ENCODE measurements at places on chromosomes 11 and 22.
A peak's percentile ranks its signal among the peaks of the same experiment; 100 is the strongest.

- no peak for DNase-seq
Observed at GRCh38 chr22:35781898-35782297, 64.2 kb downstream of the APOL5 start.

- DNase-seq, result no peak
Observed at GRCh38 chr22:20463324-20464095, 25.9 kb upstream of the SCARF2 start.

GRCh38 chr22:42970029-42970428, 44.9 kb downstream of the PACSIN2 start:
- DNase-seq, result no peak

DNA sequence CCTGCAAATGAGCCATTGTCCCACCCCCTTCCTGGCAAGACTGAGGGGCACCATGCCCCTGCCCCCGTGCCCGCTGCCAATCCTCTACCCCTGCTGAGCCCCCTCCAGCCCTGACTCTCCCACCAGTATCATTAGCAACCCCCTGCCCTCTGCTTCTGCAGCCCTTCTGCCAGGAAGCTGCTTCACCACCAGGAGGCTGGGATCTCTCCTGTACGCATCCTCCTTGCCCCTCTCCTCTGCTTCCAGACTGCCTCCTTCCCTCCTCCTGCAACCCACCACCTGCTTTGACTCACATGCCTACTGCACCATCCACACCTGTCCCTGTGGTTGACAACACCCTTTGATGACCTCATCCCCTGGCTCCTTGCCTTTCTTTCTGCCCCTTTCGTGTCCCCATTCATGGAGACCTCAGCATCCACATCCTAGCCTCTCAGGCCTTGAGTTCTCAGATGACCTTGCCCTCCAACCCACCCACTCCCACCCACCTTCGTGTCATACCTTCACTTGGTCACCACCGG, 13.4 kb upstream of the PNPLA3 start:
- no peak for DNase-seq

GRCh38 chr11:126791446-126791845, 209.1 kb downstream of the KIRREL3 start:
- DNase-seq, result no peak

DNA sequence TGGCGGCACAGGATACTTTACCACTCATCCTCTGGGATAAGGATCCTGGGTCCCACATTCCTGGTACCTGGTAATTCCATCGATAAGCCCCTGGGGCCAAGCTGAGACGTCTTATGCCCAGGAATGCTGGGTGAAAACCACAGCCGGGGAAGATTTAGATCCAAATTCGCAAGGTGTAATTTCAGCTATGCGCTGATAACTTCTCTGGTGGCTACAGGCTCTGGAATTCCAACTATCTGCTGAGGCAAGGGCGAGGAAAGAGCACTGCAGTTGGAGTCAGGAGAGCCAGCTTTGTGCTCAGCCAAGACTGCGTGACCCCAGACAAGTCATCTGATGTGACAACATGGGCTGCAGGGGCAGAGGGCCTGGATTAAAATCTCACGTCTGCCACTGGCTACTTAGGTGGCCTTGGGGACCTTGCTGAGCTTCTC, 9.9 kb upstream of the MYEOV start:
- no peak for DNase-seq

DNA sequence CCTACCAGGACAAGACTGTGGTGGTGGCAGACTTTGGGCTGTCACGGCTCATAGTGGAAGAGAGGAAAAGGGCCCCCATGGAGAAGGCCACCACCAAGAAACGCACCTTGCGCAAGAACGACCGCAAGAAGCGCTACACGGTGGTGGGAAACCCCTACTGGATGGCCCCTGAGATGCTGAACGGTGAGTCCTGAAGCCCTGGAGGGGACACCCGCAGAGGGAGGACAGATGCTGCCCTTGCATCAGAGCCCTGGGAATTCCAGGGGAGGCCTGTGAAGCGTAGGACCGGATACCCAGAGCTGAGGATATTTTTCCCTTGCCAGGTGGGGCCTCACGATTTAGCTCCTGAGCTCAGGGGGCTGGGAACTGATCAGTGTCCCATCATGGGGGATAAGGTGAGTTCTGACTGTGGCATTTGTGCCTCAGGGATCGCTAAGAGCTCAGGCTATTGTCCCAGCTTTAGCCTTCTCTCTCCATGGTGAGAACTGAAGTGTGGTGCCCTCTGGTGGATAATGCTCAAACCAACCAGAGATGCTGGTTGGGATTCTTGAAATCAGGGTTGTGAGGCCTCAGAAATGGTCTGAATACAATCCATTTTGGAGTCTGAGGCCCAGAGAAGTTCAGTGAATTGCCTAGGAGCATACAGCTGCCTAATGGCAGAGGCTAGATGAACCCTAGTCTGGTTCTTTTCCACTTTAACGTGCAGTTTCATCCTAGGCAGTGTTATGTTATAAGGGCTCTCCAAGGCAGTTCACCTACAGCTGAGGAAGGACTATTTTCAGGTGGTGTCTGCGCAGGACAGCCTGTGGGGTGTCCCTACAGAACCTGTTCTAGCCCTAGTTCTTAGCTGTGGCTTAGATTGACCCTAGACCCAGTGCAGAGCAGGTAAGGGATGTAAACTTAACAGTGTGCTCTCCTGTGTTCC, 19.5 kb downstream of the PIK3IP1 start:
- no peak for DNase-seq

- peak; percentile 56 for DNase-seq
Observed at GRCh38 chr22:27129266-27129665, 471.9 kb downstream of the MIAT start.

- no peak for DNase-seq
Observed at GRCh38 chr11:59368238-59369022, 9.7 kb downstream of the OR5AN1 start.

DNA sequence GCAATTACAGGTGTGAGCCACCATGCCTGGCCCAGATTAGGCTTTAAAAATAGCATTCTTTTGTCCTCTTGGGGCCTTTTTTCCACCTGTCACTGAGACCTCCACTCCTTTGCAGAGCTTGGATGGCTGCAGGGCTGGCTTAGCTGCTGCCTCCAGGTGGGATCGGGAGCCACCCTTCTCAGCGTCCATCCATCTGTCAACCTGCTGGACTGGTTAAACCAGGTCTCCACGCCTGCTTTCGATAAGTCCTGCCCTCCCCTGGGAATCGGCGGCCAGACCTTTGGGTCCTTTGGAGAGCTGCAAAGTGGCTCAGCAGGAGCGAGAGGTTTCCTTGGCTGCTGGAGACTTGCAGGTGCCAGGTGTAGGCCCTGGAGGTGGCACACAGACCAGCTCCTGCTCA, 23.4 kb upstream of the GRAMD4 start:
- DNase-seq, result no peak

Data from stromal cell of bone marrow (primary cell).